ENCODE measurements at places on chromosomes 11 and 22. TPM values are rescaled to one million over a fixed set of nuclear protein-coding genes. Genes with fewer than 3 reads are reported as not detected.

DNA sequence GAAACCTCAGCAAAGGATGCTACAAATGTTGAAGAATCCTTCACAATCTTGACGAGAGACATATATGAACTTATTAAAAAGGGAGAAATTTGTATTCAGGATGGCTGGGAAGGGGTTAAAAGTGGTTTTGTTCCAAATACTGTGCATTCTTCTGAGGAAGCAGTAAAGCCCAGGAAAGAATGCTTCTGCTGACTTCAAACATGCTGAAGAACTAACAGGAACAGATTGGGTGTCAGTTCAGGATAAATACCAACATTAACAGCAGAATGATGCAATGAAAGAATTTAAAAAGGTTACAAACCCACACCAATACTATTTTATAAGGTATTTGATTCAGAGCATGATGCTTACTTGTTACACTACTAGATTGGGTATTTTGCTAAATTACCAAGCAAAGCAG, 33.9 kb downstream of the RAB39A start:
- no peak for DNase-seq

GRCh38 chr22:25137577-25138525, 61.8 kb upstream of the CRYBB3 start:
- DNase-seq = peak; percentile 28

- DNase-seq = no peak
These were observed 6.6 kb downstream of the TRIM34 start for GRCh38 chr11:5631417-5631816.

- DNase-seq = no peak
These were observed 133.3 kb downstream of the TBC1D22A start for GRCh38 chr22:46895753-46896152.

GRCh38 chr11:8717544-8717875, 34.9 kb downstream of the RPL27A start:
- no peak for DNase-seq

- no peak for DNase-seq
These were observed 62.6 kb downstream of the MPPED1 start for GRCh38 chr22:43474161-43475101.

DNA sequence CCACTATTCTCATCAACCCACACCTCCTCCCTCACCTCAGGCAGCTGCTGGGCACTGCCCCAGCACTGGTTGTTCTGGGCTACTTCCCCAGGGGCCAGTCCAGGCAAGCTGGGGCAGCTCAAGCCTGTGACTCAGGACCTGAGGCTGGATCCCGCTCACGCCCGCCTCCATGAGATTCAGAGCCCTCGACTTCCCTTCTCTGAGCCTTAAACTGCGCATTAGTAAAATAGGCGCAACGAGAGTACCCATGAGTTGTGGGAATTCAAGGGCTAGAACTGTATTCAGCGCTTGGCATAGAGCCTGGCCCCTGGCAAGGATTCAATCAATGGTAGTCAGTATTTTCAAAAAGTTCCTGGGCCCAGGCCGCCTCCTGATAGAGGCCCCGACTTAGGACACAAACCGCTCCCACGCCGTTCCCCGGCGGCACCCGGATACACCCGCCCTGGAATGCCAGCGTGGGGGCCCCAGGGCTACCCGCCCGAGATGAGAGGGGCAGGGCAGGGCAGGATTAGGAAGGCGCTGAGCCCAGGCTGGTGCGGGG, 723 bp upstream of the CD82 start:
- no peak for DNase-seq

DNA sequence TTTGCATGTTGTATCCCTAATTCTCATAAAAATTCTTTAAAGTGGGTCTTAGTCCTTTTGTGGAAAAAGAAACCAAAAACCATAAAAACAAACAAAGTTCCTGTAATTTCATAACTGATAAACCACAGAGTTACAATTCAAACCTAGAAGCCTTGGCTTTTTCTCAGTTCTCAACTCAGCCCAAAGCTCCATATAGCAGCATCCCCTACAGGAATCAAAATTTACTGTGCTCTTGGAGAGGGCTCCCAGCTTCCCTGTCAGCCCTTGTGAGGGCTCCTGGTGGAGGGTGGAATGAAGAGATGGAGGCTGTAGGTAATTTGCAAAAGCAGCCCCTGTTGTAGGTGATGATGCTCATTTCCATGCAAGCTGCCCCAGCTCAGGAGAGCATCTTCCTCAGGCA, 506.1 kb upstream of the KIRREL3 start:
- no peak for DNase-seq

- DNase-seq = no peak
These were observed 878.5 kb upstream of the LRRC4C start for GRCh38 chr11:42337786-42338455.

DNA sequence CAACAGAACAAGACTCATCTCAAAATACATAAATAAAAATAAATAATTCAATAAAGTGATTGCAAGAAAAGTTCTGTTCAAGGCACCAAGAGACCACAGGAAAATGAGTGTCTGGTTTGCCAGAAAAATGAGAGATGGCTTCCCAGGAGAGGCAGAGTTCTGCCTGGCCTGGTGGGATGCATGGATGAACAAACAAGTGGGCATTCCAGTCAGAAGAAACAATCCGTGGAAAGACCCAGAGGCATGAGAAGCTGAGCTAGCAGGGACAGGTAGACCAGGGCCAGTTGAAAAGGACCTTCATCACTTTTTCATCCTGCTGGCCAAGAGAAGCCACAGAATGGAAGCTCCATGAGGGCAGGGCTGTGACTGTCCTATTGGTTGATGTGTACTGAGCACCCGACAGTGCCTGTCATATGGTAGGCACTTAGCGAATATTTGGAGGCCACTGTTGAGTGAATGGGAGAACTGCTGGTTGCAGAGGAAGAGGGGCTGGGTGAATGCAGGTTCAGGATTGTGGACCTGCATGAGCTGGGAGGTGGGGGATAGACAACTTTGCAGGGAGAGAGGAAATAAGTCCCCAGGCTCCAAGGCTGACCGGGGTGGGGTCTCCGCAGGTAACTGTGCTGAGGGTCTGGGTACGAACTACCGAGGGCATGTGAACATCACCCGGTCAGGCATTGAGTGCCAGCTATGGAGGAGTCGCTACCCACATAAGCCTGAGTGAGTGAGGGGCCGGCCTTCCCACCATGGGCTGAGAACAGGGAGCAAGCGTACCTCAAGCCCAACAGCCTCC, 3.7 kb downstream of the F2 start:
- no peak for DNase-seq

- DNase-seq = no peak
These were observed 894.2 kb downstream of the NTM start for GRCh38 chr11:132264616-132265015.

DNA sequence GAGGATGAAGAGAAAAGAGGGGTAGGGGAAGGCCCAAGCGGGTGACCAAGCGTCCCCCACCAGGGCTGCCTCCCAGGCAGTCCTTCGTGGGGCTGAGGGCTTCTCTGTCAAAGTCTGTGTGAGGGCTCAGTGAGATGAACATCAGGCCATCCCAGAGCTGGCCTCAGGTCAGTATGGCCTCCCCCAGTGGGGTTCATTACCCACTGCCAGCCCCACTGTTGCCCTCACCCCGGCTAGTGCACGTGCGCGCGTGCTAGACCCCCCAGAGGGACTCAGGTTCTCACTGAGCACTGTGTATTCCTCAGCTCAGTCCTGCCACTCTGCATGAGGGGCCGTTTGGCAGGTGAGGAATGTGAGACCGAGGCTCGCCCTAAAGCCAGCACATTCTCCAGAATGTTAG, 3.3 kb downstream of the KDELR3 start:
- no peak for DNase-seq

- DNase-seq = no peak
These were observed 35.9 kb downstream of the SHISAL1 start for GRCh38 chr22:44276706-44277356.

- DNase-seq = no peak
These were observed 339.4 kb downstream of the MN1 start for GRCh38 chr22:27462190-27462589.

DNA sequence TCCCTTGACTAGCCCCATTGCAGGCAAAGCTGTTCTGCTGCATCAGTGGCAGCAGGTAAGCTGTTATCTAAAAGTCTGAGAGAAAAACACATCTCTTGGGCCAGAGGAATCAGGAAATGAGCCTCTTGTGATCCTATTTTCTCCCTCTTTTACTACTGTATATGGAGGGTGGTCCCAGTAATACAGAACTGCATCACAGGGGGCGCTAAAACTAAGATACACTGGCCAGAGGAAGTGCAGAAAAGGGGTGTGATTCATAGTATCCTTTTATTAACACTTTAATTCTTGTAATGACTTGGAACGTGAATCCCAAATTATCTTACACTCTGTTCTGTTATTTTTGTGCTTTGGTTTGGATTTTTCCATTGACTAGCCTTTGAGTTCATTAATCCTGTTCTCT, 8.8 kb upstream of the MED17 start:
- DNase-seq = peak; percentile 54

GRCh38 chr11:3904228-3904627, 48.8 kb downstream of the STIM1 start:
- no peak for DNase-seq

GRCh38 chr11:115922876-115923275, 418.7 kb upstream of the CADM1 start:
- DNase-seq = no peak

DNA sequence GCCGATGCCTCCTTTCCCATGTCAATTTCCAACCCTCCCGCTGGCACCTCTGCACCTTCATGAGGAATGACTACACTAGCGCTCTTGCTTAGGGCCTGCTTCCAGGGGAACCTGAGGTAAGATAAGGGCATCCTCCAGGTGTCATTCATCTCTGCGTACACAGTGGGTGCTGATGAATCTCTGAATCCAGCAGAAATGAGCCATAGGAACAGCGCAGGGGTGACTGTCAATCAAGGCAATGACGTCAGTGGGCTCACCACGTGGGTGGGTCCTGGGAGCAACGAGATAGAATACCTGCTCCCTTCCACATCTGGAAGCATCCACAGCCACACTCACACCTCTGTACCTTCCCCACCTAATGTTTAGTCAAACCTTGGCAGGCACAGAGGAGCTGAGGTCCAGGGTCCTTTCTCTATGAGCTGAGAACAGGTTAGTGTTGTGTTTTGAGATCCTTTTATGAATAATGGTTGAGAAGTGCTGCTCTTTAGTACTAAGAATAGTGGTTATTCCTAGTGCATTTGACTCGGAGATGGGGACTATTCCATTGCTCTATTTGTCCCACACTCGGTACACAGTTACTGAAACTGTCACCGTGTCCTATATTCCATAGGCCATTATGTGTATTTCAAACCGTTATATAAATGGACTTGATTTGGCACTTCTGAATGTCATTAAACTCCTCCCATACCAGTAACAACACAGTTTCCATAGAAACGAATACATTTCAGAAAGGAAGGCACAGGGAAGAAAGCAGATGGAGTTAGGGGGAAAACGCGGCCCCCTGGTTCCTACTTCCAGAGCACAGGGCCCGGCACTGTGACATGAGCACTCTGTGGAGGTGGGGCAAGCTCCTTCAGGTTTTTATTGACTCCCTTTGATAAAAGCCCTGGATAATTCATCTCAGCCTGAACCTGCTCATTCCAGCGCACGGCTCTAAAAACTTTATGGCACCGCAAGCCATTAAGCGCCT, 193.4 kb downstream of the ST3GAL4 start:
- no peak for DNase-seq

GRCh38 chr11:66371627-66372415, at the start of gene SLC29A2:
Gene SLC29A2 (minus strand): TSS chr11:66371760. CDS start chr11:66371591, 169 bp downstream.
- DNase-seq = peak; percentile 98

DNA sequence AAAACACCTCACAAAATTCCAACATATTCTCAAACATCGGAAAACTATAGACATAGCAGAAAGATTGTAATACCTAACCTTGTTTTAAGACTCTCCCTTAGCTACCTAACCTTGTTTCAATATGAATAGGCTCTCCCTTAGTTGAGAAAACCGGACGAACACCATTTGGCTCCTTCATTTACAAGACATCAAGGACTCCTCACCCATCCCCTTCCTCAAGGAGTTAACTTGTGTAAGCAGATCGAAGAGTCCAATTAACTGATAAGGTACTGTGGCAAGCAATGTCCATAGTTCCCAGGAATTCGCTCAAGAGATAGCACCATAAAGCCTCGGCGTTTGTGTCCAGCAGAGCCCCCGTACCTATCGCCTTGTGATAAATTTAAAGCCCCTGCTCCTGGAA, 4.6 kb upstream of the ACRV1 start:
- no peak for DNase-seq

DNA sequence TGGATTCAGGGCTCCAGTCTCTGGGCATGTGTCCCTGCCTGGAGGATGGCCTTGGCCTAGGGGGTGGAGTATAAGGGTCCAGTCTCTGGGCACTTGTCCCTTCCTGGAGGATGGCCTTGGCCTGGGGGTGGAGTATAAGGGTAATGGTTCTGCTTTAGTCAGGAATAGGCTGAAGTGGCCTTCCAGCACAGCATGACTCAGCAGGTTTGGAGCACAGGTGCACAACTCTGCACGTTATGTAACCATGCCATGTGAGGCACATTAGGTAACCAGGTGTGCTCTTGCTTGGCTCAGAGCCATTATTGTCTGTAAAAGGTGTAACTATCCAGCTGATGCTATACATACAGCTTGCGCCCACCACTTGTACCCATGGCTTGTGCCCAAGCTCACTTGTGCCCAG, 48.4 kb upstream of the POLD3 start:
- DNase-seq = no peak

- DNase-seq = no peak
These were observed 40.2 kb downstream of the F2 start for GRCh38 chr11:46759196-46759595.

DNA sequence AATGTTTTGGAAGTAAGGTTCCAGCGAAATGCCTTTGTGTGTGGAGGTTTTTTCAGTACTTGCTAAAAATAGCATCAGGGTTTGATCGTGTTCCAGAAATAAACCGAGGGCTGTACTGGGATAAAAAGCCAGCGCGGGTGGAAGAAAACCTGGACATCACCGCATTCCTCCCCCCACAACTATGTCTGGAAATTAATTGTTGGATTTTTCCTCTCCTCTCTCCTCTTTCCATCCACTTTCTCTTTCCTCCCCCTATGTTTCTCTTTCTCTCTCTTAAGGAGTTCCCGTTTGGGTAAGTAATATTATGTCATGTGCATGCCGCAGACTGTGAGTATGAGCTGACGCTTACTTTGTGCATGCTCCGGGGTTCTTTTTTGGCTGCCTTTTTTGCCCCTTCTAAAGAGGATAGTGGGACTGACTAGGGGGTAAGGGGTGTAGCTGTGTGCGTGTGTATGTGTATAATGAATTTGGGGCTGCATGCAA, 104.2 kb upstream of the HSD17B12 start:
- DNase-seq = no peak

DNA sequence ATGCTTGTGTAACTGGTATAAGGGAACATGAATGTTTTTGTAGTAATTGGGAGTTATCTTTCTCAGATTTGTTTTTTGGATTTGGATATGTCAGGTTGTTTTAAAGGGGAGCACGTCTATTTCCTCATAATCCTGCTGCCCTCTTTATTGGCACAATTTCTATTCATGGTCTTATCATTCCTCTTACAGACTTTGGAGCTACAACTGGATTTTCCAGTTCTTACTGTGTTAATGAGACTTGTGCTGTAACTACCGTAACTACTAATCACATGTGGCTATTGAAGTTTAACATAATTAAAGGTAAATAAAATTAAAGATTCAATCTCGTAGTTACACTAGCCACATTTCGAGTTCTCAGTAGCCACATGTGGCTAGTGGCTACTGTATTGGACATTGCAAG, 1.9 kb downstream of the FDX1 start:
- no peak for DNase-seq

DNAJB7 gene
- not detected for total RNA-seq

APOA5 gene
- total RNA-seq = not detected

OR51B2 gene
- total RNA-seq = not detected

XKR3 gene
- total RNA-seq = 0.17 TPM

ASRGL1 gene
- total RNA-seq = 40.1 TPM

SMIM35 gene
- not detected for total RNA-seq

BUD13 gene
- 39.4 TPM for total RNA-seq

KCNC1 gene
- total RNA-seq = 0.13 TPM

CLNS1A gene
- total RNA-seq = 186 TPM

APOA4 gene
- not detected for total RNA-seq

Data from A673 (cell line).